CD8-positive, alpha-beta memory T cell (primary cell): ENCODE measurements at places on chromosomes 2 and 18. TPM values are rescaled to one million over a fixed set of nuclear protein-coding genes. Genes with fewer than 3 reads are reported as not detected.

Gene GAREM1
- total RNA-seq = not detected

Gene RAB6C
- not detected for total RNA-seq

Gene ERFE
- total RNA-seq = not detected

Gene GCG
- total RNA-seq = not detected

Gene B4GALT6
- 3.4 TPM for total RNA-seq

GRCh38 chr18:35410561-35410960, 33.4 kb upstream of the ZNF396 start:
- DNase-seq = no peak
- H3K4me3 ChIP-seq = no peak overlapping the region
- no peaks in the 10 kb centered on the region for H3K27me3 ChIP-seq
- peaks cover 9% of the 10 kb centered on the region for H3K4me1 ChIP-seq

DNA sequence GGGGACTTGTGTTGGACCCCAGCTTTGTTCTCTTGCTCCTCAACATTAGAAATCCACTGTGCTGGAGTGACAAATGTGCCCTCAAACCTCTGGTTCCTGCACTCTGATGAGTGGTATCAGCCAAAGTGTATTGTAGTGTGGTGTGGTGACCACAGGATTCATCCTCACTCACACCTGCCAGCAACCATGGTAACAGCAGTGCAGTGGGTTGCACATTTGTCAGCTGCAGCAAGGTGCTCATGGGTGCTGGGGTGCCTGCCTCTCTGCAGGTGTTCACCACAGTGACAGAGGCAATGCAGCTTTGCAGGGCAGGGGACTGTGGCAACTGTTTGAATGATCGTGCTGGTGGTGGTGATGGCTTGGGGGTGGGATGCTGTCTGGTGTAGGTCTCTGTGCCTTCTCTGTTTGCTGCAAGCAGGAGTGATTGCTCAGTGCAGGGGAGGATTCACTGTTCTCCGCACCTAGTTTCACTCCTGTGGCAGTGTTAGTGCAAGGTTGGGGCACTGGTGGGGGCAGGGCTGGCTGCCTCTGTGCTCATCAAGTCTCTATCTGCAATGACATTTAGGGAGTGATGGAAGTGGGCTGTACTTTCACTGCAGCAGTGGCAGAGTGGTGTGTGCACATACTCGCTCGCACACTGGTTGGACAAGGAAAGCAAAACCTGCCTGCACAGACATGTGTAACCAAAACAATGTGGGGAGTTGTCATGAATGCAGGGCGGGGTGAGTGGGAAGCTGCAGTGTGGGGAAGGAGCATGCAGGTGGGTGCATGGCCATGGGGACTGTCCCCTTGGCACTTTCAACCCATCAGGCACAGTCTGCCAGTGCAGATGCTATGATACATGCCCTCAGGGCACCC, 301.1 kb downstream of the PIK3C3 start:
- no peak overlapping the region for H3K27ac ChIP-seq
- no peaks in the 10 kb centered on the region for H3K36me3 ChIP-seq
- H3K4me1 ChIP-seq = no peaks in the 10 kb centered on the region
- no peak for DNase-seq
